ENCODE measurements at places on chromosomes 4 and X. TPM values are rescaled to one million over a fixed set of nuclear protein-coding genes. Genes with fewer than 3 reads are reported as not detected.

Gene H2AZ1
- 130 TPM for total RNA-seq

DNA sequence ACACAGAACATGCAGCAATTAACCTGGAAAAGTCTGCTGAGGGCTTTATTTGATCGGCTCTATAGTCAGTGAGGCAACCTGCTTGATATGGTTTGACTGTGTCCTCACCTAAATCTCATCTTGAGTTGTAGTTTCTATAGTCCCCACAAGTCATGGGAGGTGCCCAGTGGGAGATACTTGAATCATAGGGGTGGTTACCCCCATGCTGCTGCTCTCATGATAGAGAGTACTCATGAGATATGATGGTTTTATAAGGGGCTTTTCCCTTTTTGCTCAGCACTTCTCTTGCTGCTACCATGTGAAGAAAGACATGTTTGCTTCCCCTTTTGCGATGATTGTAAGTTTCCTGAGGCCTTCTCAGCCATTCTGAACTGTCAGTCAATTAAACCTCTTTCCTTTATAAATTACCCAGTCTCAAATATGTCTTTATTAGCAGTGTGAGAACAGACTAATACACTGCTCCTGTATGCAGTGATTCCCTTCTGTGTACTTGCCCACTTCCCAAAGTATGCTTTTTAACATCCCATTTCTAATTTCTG lies 78.2 kb downstream of the NPFFR2 start:
- no peak for DNase-seq

GRCh38 chrX:148958901-148959300 lies 458.5 kb downstream of the AFF2 start:
- no peak for DNase-seq

GRCh38 chr4:13087041-13087440 lies 397.1 kb downstream of the RAB28 start:
- no peak for DNase-seq

GRCh38 chrX:111262086-111262485 lies 8.2 kb downstream of the CAPN6 start:
- DNase-seq, result no peak

GRCh38 chr4:80195441-80196140 lies 1.7 kb upstream of the PRDM8 start:
- no peak for DNase-seq

GRCh38 chrX:15194146-15194545 lies 75.7 kb downstream of the ASB9 start:
- no peak for DNase-seq

- DNase-seq, result no peak
These were observed 29.8 kb downstream of the IQCM start for GRCh38 chr4:149785696-149786431.

DNA sequence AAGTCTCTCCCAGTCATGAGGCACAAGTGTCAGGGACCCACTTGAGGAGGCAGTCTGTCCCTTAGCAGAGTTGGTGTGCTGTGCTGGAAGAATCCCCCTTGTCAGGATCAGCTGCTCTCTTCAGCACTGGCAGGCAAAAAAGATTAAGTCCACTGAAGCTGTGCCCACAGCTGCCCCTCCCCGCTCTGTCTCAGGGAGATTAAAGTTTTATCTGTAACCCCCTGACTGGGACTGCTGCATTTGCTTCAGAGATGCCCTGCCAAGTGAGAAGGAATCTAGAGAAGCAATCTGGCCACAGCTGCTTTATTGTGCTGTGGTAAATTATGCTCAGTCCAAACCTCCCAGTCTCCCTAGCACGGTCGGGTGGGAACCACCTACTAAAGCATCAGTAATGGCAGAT lies 37.4 kb upstream of the HEPH start:
- no peak for DNase-seq

Gene KIF4A
- total RNA-seq, result 6.3 TPM

Gene GAGE2A
- total RNA-seq, result not detected
